ENCODE measurements at places on chromosomes 3 and 15.

- DNase-seq = no peak
These were observed 297.3 kb upstream of the UBE2E1 start for GRCh38 chr3:23508464-23508863.

DNA sequence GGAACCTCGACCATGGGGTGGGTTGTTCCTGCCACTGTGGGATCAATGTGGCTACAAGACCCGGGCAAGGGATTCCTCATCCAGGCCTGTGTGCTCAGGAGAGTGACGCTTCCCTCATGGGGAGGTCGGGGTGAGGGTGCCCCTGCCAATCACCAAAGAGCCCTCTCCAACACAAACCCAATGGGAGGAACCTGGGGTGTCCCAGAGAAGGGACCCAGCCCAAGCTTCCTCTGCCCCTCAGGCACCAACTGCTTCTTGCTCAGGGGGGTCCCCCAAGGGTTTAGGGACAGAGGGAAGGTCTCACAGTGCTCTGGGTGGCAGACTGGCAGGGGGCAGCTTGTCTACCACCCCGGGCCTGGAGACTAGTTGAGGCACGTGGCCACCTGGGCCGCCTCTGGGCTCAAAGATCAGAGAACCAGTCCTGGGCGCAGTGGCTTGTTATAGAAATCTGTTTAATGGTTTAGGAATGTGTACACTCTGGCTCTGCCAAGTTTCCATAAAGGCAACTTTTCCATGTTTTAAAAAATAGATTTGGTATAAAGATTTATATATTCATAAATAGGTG lies 26.6 kb downstream of the GP9 start:
- no peak for DNase-seq

DNA sequence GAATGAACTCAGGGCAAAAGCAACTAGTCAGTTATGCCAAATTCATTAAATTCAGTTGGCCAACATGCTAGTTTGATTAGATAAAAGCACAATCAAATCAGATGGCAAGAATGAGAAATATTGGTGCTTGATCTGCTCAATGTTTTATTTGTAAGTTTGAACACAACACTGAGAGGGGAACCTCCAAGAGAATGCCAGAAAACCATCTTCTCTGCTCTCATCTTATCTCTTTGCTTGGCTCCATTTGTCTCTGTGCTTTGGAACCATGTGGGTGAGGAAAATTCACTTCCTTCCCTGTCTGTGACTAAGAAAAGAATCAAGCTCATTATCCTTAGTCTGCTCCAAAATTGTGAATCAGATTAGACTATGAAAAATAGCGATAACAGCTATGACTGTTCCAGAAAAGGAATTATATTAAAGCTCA lies 43.6 kb upstream of the DCBLD2 start:
- no peak for DNase-seq

- DNase-seq = no peak
These were observed 459 bp upstream of the ADCY5 start for GRCh38 chr3:123449102-123449996.

DNA sequence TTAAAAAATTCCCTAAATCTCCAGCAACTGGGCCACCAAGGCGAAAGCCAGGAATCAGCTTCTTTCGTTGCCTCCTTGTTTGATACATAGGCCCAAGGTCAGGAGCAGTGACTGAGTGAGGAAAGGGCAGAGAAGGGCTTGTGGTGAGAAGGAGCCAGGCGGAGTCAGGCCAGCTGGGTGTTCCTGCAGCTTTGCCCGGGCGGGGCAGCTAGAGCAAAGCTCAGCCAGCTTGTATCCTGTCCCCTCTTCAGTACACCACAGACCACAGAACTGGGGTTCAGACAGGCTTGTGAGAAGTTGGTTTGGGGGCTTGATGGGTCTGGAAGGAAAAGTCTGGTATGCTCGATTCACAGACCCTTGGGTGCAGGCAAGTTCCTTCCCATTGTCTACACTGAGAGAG lies 52.6 kb downstream of the CCK start:
- no peak for DNase-seq

GRCh38 chr3:87792534-87793336 lies 266.1 kb downstream of the CGGBP1 start:
- no peak for DNase-seq
